ENCODE measurements at places on chromosomes 6 and 20. TPM values are rescaled to one million over a fixed set of nuclear protein-coding genes. Genes with fewer than 3 reads are reported as not detected.

SGK1 gene
- 34.9 TPM for total RNA-seq

DEFB128 gene
- not detected for total RNA-seq

PAX1 gene
- total RNA-seq = not detected

TUBB2B gene
- total RNA-seq = 40.7 TPM

APOBEC2 gene
- total RNA-seq = not detected

HMGA1 gene
- 1,282 TPM for total RNA-seq

SULF2 gene
- total RNA-seq = 1.8 TPM

OVOL2 gene
- not detected for total RNA-seq

ITPR3 gene
- total RNA-seq = 24.5 TPM

GNAS-AS1 gene
- 1.2 TPM for total RNA-seq

ADGRF1 gene
- total RNA-seq = not detected

PSORS1C2 gene
- total RNA-seq = not detected

HDGFL1 gene
- total RNA-seq = not detected

MACROD2 gene
- total RNA-seq = not detected

OPRM1 gene
- not detected for total RNA-seq

TMEM74B gene
- total RNA-seq = not detected

NMBR gene
- 0.15 TPM for total RNA-seq

C20orf144 gene
- 0.84 TPM for total RNA-seq

MYBL2 gene
- total RNA-seq = 54.1 TPM

FAM209B gene
- not detected for total RNA-seq
